Urinary bladder (tissue), 4 donors: ENCODE measurements at places on chromosomes 7 and 10.

- DNase-seq, result no peak
Observed at GRCh38 chr7:67392596-67393438, 396.2 kb downstream of the TYW1 start.

- no peak for DNase-seq
Observed at GRCh38 chr10:114306116-114306973, 67.3 kb downstream of the VWA2 start.

DNA sequence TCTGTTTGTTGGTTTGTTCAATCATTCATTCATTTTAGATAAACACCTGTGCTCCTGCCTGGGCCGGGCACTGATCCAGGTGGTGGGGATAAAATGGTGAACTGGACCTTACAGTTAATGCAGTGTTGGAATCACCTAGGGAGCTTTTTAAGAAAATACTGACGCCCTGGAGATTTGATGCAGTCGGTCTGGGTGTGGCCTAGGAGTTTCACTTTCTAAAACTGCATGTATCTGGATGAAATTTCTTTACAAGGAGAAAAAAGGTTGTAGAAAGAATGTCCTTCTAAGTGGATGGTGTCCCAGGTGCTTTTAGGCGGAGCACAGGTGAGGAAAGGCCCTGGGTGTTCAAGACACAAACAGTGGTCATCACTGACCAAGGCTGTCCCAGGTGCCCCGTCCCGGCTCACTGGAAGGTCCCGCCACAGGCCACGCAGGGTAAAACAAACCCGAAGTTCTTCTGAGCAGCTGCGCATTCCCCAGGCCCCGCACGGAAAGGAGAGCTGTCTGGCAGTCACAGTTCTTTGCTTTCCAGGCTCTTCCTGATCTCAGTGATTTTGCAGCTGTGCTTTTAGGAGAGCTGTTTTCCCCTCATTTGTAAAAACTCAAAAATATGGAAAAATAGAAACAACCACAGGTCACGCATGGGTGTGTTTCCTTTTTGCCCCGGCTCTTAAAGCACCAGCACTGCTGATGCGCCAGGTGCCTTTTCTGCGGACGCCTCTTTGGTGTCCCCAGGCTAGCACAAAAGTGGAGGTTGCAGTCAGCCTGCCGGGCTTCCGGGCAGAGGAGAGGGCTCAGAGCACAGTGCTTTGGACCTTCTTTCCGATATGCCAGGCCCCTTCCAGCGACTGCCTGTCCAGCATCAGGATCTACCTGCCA lies 161.9 kb downstream of the GRK5 start:
- DNase-seq, result no peak

GRCh38 chr7:85908051-85908450 lies 721.2 kb upstream of the SEMA3D start:
- DNase-seq, result no peak

DNA sequence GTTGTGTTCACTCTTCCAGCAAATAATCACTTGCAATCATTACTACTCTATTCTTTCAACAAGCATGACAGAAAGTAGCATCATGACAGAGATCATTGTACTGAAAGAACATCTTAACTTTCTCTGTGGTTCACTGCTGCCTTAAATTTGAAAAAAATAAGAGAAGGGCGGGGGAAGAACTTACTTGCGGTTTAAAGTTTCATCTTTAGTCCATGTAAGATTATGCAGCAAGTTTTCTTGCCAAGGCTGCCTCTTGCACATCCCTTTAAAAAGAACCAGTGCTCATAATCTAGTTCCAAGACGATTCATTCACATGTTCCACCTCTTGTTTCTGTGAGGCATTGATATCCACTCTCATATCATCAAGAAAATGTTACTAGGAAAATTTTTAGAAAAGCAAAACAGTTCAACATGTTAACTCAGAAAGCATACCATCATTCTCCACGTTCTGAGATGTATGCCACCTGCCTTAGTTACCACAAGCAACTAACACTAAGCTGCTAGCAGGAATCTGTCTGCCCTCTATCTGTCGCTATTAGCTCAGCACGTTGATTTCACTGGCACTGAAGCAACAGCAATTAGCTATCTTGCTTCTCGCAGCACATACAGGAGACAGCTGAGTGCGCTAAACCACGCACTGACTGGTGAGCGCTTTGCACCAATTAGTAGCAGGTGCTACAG lies at the start of gene PCDH15:
TSS of gene PCDH15 (minus strand) at position 491 of the 681 bp plus-strand sequence. CDS start 136,969 bp downstream, outside the sequence.
- peak; percentile 18 for DNase-seq

DNA sequence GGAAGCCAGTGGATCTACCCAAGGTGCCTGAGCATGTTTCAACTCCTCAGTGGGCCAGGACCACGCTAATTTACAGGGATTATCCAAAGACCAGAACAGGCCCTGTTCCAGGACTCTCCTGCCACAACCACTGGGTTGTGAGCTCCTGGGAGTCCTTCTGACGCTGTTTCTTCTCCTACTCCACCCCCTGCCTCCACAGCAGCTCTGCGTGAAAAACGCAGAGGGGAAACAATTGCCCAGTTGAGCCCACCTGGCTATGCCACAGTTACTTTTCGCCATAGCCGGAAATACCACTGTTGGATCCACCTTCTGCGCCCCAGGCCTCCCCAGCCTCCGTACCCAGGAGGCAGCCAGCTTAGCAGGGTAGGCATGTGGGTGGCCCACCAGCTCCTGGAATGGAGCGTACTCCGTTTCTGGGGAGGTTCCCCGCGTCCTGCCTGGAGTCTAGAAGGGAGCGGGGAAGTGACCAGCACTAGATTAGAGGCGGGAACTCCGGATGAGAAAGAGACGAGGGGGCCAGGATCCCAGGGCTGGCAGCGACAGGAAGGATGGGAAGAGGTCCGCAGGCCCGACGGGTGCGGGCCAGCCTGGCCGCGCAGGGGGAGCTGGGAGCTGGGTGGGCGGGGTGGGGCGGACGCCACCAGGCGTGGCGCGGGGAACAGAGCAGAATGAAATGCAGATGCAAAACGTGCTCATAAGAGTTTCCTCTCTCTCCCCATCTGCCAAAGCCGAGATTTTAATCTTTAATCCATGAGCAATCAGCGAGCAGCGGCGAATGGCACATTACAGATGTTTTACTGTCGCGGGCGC lies 32.1 kb upstream of the PAX2 start:
- no peak for DNase-seq

- no peak for DNase-seq
Observed at GRCh38 chr7:20304366-20304765, 26.3 kb upstream of the ITGB8 start.

GRCh38 chr10:89201345-89202032 lies 5.6 kb downstream of the CH25H start:
- no peak for DNase-seq

DNA sequence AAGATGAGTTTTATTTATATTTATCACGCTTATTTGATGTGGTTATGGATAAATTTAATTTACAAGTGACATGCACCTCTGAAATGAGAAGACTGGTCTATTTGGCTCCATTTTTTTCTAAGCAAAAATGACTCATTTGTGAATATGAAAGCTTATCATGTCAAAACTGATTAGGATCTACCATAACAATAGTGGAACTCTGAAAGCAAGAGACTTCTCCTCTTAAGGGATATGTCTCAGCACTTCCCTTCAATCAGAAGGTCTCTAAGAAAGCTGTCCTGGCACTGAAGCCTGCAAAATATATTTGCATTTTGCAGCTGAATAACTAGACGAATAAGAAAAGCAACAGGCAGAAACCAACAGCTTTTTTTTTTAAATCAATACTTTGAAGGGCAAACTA lies 12.7 kb downstream of the FAS start:
- no peak for DNase-seq

GRCh38 chr10:84078771-84079170 lies 60.5 kb upstream of the GHITM start:
- DNase-seq, result no peak

GRCh38 chr7:6142871-6143380 lies 111.8 kb downstream of the ANKRD61 start:
- no peak for DNase-seq

DNA sequence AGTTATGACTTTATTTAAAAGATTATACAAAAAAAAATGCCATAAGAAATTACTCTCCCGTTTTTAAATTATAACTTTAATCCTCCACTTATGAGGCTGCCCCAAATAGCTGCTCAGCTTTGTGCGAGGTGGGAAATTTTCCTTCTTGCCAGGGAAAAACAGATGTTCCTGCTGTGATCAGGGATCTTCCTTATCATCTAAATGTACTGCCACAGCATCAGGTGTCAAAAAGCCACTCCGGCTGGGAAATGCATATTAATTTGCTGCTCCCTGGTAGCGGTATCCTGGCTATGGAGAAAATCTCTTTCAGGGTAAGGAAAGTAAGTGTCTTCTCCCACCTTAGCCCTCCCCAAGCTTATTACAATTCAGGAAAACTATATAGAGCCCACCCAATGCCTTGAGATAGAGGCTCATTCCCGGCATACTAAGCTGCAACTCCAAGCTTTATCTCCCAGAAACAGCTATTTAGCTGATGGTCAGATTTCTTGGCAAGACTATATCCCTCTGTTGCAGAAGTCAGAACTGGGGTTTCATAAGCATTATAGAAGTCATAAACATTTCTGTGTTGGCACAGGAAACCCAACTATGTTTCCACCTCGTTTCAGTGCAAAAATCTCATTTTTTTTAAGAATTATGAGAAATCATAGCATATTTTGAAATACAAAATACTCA lies 360.4 kb downstream of the PARD3 start:
- no peak for DNase-seq

DNA sequence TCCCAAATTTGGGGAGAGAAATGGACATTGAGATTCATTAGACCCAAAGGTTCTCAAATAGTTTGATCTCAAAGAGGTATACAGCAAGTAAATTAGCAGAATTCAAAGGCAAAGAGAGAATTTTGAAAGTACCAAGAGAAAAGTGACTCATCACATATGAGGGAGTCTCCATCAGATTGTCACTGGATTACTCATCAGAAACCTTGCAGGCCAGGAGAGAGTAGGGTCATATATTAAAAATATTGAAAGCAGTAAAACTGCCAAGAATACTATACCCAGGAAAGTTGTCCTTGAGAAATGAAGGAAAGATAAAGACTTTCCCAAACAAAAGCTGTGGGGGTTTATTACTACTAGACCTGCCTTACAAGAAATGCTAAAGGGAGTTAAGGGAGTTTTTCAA lies 140.6 kb downstream of the TMEM168 start:
- DNase-seq, result no peak

GRCh38 chr10:111247781-111248389 lies 171.1 kb downstream of the ADRA2A start:
- DNase-seq, result no peak

GRCh38 chr10:14186245-14186644 lies 144.5 kb downstream of the FRMD4A start:
- DNase-seq, result no peak

DNA sequence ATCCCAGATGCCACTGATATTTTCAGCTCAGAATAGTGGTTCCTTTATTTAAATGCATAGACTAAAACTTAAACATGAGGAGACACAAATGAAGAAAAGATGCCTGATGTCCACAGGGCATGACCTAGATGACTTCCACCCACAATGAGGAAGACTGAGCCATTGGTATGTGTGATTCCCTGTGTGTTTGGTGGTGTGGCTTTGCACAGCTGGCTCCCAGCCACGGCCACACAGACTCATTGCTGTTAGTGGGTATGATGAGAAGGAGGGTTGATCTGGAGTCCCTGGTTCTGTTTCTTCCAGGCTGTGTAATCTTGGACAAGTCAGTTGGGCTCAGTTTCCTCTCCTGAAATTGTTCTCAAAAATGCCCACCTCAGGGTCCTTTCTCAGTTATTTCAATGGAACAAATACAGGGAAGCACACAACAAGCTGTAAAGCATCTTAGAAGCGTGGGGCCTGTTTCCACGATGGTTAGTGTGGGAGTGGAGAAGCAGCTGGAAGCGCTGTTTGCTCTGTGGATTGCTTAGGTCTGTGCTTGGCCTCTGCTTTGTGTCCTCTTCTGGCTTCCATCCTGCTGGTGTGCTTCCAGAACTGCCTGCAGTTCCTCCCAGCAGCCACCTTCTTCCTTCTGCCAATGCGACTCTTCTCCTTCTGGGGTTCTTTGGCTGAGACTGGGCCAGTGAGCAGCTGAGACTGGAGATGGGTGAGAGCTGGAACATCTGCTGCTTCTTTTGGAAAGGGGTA lies 303.7 kb downstream of the BMPER start:
- DNase-seq, result no peak

GRCh38 chr10:131772441-131772840 lies 128.4 kb upstream of the PPP2R2D start:
- DNase-seq, result peak; percentile 48

DNA sequence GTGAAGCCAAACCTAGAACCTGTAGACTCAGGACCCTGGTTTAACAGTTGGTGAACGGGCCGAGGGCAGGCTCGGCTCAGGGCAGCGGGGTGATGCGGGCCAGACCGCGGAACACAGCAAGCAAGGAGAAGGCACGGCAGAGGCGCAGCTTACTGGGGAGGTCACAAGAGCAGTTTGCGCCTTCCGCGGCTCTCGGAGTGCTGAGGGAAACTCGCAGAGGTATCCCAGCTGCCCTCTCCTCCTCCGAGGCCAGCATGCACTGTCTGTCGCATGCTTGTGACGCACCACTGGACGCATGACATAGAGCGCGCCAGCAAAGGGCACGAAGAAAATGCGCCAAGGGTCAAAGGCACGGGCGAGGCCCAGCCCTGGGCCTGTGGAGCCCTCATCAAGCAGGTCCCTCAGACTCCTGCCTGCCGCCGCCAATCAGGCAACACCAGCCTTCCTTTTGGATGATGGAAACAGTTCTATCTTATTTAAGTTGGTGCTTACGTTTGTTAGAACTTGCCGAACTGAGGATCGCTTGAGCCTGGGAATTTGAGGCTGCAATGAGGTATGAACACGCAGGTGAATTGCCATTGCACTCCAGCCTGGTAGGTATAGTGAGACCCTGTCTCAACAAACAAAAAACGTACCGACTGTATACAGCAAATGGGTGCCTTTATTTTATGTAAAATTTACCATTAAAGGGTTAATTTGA lies 574.3 kb upstream of the GHITM start:
- DNase-seq, result no peak

GRCh38 chr10:122551450-122551849 lies 9.1 kb upstream of the DMBT1 start:
- no peak for DNase-seq

GRCh38 chr7:138768241-138768640 lies 29.6 kb upstream of the TMEM213 start:
- DNase-seq, result no peak

DNA sequence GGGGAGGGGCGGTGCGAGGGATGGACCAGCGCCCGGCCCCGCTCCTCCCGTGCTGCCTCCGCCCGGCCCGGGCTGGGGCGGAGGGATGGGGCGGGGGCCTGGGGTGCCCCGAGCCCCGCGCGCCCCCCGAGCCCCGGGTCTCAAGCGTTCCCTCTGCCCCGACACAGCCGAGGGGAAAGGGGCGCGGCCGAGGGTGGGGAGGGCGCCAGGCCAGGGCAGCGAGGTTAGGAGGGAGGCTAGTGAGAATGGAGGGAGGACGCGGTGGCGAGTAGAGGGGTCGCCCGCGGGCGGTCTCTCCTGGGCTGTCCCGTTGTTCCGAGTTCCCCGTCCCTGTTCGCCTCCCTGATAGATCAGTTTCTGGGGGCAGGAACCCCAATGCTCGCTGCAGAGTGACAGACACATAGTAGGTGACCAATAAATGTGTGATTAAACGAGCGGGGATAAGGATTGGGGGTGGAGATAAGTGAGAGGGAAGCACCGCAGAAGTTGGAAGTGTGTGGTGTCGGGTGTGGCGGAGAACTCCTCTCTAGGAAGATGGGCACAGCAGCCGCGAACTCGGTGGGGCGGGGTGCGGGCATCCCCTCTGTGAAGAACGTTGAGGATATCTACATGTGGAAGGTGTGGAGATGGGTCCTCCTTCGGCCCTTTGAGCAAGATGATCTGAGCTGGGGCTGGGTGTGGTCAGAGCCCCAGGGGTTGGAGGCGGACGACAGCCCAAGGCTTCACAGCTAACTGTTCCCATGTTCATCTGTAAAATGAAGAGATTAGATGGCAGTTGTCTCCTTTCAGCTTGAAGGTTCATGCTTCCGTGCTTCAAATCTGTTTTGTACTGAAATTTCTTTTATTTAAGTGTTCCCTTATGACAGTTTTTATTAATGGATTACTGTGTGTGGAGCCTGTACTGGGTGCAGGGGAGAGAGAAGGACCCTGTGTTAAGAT lies 580 bp downstream of the ZNF775 start:
- DNase-seq, result no peak
